Activated CD4-positive, alpha-beta T cell treated with anti-CD3 and anti-CD28 coated beads for 4 hours (primary cell): ENCODE measurements at places on chromosomes 11 and 22.

DNA sequence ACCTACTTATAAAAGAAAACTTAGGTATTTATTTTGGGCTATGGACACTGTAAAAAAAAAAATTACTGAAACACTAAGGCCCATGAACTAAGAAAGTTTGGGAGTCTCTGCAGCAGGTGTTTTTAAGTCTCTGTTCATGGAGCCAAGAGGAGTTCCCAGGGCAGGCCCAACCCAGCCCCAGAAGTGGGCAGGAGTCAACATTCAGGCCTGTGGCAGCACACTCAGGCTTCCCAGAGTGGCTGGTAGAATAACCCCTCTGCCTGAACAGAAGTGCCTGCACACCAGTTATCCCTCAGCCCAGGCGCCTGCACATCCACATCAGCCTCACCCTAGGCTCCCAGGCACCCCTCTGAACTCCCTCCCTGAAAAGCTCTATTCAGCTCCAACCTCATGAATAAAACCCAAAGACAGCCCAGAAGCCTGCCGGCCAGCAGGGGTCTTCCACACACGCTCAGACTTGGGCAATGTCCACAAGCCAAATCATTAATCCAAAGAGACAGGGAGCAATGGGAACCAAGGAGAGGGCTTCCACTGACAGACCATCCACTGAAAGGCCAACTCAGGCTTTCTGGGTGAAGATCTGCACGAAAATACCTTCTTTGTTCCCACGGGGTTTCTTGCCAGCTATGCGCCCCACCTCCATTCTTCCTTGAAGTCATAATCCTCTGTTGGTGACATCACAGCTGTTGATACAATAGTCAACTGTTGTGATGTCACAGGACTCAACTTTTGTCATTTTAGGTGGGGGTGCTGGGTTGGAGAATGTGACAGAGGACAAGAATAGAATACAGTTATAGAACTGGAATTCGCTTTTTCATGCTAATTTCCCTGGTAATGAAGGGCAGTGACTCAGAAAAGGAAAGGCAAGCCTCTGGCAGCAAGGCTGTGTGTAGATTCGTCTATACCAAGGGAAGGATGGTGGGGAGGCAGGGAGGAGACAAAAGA, 83.7 kb downstream of the RPL27A start:
- no peak for DNase-seq

DNA sequence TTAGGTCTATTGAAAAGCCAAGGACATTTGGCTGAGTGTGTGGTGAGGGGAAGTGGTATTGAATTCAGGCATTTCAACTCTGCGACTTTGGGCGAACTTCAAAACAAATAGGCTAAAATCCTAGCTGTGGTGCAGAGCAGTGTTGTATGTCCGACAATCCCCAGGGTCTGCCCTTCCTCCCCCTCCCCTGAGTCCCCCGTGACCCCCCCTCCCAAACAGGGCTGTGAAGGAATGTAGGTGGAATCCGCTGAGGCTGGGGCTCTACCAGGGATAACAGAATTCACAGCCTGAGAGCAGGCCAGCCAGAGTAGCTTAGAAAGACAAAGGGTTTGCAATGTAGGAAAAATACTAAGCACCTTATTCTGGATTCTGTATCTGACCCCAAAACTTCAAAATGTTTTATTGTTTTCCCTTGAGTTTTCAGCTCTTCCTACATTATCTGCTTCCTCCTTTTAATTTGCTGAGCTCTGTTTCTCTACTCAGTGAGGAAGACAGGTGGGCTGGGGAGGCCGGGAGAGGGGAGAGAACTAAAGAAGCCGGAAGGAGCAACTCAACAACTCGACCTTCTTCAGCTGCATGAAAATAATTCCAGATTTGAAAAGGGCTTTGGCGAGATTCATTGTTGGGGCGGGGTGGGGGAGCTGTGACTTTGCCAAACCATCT, 315.2 kb downstream of the BLID start:
- no peak for DNase-seq

DNA sequence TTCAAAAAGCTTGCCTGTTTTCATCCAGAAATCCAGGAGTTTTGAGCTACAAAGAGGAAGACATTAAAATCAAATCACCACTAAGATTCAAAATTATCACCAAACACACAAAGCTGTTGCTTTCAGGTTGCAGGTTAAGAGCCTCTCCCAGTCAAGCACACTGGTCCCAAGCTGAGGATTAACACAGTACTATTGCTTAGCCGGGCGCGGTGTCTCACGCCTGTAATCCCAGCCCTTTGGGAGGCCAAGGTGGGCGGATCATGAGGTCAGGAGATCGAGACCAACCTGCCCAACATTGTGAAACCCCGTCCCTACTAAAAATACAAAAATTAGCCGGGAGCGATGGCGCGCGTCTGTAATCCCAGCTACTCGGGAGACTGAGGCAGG, 1165.1 kb downstream of the LRRC4C start:
- DNase-seq: no peak

DNA sequence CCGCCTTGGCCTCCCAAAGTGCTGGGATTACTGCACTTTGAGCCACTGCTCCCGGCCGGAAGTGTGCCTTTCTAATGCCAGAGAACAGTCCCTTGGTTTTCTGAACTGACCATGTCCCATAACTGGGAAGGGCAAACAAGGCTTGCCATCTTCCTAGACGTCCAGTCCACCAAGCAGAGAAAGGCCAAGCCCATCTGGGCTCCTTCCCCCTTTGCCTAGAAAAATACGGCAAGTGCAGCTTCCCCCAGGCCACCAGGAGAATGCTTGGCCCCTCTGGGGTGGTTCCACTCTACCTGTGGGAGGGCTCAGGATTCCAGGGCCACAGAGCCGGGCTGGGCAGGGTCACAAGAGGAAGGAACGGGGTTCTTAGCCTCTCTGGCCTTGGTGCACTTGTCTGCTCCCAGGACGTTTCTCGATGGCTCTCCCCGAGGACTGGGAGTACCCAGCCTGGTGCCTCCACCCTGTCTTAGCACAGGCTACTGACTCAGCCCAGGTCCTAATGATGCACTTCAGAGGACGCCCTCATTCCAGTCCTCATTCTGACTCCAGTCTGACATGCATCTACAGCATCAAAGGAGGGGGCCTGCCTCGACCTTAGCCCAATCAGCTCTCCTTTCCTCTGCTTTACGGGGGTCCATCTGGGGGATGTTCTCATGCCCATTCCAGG, 1.2 kb downstream of the USP2 start:
- no peak for DNase-seq

DNA sequence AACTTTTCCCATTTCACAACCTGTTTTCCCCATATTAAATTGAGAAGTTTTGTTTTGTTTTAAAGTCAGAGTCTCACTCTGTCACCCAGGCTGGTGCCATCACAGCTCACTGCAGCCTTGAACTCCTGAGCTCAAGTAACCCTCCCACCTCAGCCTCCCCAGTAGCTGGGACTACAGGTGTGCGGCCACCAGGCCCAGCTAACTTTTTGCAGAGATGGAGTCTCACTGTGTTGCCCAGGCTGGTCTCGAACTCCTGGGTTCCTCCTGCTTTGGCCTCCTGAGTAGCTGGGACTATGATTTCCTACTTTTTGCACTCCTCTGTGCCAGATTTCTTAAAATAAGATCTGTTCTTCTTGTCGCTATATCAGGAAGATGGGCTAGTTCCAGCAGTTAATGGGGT, 44.9 kb downstream of the GNB1L start:
- DNase-seq: no peak

DNA sequence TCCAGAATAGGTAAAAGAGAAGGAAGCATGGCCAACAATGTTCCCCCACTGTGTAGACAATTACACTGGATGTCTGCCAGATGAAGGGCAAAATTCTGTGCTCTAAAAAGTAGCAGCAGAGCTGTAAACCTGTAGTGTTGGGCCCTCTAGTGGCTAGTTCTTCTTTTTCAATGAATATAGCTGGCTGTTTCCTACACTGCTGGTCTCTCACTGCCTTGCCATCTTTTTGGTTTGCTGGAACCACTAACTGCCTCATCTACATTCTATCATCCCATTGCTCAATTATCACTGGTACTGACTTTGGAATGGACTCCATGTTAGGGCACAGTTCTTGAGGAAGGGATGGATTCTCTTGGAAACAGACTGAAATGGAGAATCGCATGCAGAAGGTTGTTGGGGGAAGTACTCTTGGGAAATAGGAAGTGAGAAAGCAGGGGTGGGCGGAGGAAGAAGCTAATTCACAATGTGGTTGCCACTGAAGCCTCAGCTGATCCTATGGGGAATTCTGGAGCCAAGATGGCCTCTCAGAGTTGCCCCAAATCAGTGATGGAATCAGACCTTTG, 17.9 kb downstream of the KCNE3 start:
- peak; percentile 51 for DNase-seq

DNA sequence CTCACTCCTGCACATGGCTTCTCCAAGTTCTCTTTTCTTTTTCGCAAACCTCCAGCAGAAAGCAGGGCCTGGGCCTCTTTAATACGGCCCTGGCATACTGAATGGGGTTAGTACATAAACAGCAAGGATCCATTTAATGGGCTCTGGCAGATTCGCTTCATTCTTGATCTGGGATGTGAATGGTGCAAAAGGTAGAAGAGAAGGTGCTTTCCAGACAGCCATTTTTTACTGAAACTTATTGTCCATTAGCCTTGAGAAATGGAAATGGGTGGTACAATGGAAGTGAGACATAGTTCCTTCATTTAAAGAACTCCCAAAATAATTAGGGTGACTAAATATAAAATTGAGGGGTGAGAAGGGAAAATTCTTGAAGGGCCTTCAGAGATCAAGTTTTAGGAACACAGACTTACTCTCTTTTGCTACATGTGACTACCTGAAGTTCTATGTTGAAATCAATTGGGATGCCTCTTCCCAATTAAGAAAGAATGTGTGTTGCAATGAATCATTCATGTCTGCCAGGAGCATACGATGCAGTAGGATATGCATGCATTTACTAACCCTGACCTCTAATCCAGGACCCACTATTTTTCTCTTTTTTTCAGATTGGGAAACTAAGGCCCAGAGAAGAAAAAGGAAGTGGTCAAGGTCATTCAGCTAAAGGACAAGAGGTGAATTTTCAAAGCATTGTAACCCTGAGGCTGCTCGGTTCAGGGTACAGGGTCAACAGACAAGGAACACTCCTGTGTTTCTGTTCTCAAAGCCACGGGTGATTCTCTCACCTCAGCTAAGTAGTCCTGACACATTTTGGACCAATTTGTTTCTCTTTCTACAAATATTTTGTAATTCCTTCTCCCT, 144.1 kb downstream of the BBOX1 start:
- no peak for DNase-seq

DNA sequence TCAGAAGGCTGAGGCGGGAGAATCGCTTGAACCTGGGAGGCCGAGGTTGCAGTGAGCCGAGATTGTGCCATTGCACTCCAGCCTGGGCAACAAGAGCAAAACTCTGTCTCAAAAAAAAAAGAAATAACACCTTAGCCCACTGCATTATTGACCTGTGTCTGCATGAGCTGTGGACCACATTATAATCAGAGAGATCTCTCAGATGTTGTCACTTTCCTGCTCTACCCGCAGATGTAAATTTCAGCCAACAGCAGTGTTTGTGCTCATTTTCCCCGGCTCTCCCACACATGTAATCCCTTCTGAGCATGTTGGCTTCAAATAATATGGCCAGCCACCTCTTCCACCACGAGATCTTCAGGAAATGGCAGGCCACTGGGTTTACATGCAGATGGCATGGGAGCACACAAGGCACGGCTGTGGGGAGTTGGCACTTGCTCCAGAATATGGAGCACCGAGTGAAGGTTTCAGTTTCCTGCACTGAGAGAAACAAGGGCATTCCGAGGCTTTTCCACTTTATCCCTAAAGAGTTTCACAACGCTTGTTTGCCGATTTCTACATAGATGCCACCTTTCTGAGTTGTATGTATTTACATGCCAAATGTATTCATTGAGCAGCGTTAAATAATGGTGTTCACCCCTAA, 19.7 kb downstream of the CDPF1 start:
- DNase-seq: no peak

DNA sequence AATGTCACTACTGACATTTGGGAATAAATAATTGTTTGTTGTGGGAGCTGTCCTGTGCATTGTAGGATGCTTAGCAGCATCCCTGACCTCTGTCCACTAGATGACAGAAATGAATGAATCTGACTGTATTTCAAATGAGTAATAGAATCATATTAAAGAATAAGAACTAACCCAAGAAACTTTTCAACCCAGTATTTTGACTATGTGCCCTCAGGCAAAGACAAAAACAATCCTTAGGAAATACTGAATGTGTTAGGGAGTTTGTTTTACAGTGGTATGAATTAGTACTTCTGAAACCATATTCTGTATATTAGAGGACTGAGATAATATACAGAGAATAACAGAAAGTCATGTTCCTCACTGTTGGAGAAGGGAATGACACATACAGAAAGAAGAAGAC, 320.9 kb upstream of the PITPNB start:
- no peak for DNase-seq

- DNase-seq: peak; percentile 80
Observed at GRCh38 chr11:124920870-124921609, 2.0 kb downstream of the HEPN1 start.

- no peak for DNase-seq
Observed at GRCh38 chr11:21949763-21950413, 243.0 kb upstream of the ANO5 start.

DNA sequence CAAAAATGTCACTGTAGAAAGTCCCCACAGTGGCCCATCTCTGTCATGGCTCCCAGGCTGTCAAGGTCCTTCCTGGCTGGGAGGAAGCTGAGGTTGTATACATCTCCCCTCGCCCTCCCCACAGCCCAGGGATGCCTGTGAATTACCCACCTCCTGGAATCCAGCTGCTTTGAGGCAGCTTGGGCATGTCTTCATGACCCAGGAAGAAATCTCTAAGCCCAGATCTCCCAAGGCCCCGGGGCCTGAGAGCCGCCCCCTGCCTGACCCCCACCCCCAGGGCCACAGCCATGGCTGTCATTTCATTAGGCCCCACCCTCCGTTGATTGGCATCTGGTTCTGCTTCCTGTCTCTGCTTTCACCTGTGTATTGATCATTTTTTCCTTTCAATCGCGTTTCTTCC, 207.5 kb downstream of the TBC1D22A start:
- no peak for DNase-seq

GRCh38 chr11:133949129-133949528, 7.6 kb downstream of the IGSF9B start:
- no peak for DNase-seq

DNA sequence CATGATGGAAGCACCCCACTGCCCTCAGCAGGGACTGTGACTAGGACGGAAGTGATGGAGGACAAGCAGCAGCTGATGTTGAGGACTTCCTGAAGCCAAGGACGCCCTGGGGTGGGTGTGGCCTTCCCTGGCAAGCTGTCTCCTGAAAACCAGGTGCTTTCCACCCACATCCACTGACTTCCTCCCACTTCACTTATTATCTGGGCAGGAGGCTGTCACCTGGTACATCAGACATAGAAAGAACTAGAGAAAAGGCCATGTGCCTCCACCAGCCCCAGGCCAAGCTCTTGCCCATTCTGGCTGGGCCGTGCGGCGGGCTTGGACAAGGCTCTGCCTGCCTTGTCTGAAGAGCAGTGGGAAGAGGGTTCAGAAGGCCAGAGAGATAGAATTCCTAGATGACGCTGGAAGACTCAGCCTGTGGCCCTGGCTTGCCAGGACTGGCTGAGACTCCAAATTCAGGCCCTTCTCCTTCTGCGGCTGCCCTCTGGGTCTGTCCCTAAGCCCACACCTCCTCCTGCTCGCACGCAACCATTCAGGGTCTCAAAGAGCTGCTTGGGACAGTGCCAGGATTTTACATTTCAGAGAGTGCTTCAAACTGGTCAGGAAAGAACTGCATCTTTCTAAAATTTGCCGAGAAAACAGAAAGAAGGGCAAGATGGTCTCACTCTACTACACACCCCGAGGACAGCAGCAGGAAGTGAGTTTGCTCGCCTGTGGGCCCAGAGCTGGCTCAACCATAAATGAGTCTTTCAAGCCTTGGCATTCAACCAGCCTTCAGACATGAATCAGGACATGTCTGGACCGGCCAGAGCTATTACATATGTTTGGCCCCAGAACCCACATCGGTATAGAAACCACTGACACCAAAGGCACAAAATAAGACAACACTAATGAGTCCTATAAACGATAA, 13.3 kb downstream of the ARHGAP1 start:
- DNase-seq: no peak
